Activated naive CD4-positive, alpha-beta T cell treated with anti-CD3 and anti-CD28 coated beads for 36 hours (primary cell): ENCODE measurements at places on chromosomes 6 and 20. TPM values are rescaled to one million over a fixed set of nuclear protein-coding genes. Genes with fewer than 3 reads are reported as not detected.

Gene CLPSL2
- not detected for total RNA-seq

Gene CAGE1
- total RNA-seq, result 0.25 TPM

DNA sequence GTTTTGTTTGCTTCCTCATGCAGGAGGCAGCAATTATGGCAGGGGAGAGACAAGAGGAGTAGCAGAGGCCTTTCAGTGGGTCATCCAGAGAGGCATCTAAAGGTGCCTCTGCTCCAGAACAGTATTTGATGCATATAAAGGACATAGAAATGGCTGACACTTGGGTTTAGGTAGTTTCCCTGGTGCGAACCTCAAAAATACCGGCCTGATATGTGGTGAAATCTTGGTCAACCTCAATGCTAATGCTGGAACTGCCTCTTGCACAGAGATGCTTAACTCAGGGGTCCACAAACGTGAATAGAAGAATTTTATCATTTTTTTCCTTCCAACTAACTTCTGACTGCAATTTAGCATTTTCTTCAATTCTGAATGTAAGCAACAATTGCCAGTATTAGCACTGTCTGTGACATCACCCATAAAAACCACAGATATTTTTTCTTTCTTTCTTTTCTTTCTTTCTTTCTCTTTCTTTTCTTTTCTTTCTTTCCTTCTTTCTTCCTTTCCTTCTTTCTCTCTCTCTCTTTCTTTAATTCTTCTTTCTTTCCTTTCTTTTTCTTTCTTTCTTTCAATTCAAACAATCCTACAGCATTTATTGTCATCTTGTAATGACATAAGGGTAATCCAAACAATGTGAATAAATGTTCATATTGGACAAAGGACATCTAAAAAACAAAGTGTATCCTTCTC, 180.0 kb upstream of the UST start:
- no peak for DNase-seq

GRCh38 chr20:16490696-16491095, 82.6 kb downstream of the KIF16B start:
- no peak for DNase-seq
